ENCODE measurements at places on chromosomes 2 and 18. TPM values are rescaled to one million over a fixed set of nuclear protein-coding genes. Genes with fewer than 3 reads are reported as not detected.

Gene SPHKAP
- not detected for total RNA-seq

GRCh38 chr2:147886136-147886535 lies 41.3 kb downstream of the ACVR2A start:
- H3K4me3 ChIP-seq = no peak overlapping the region
- H3K36me3 ChIP-seq = no peaks in the 10 kb centered on the region
- H3K27me3 ChIP-seq = no peaks in the 10 kb centered on the region
- H3K27ac ChIP-seq = no peak overlapping the region

- H3K4me3 ChIP-seq = no peak overlapping the region
- peaks cover 11% of the 10 kb centered on the region for H3K27me3 ChIP-seq
- no peak overlapping the region for H3K27ac ChIP-seq
Measured at GRCh38 chr18:8778824-8779223, 73.5 kb downstream of the MTCL1 start.

Gene FAM228A
- total RNA-seq = 0.20 TPM

Gene MARCO
- 0.13 TPM for total RNA-seq

GRCh38 chr2:31282634-31283033 lies 48.7 kb downstream of the EHD3 start:
- DNase-seq = no peak
- no peak overlapping the region for H3K27ac ChIP-seq
- H3K36me3 ChIP-seq = no peaks in the 10 kb centered on the region
- no peaks in the 10 kb centered on the region for H3K4me1 ChIP-seq

- H3K4me1 ChIP-seq = peaks cover 7% of the 10 kb centered on the region
- no peak overlapping the region for H3K4me3 ChIP-seq
- no peaks in the 10 kb centered on the region for H3K36me3 ChIP-seq
- H3K27ac ChIP-seq = no peak overlapping the region
- H3K27me3 ChIP-seq = peaks cover 31% of the 10 kb centered on the region
Measured at GRCh38 chr2:86233436-86233835, 34.2 kb downstream of the MRPL35 start.

Gene RGPD4
- total RNA-seq = 0.06 TPM

DNA sequence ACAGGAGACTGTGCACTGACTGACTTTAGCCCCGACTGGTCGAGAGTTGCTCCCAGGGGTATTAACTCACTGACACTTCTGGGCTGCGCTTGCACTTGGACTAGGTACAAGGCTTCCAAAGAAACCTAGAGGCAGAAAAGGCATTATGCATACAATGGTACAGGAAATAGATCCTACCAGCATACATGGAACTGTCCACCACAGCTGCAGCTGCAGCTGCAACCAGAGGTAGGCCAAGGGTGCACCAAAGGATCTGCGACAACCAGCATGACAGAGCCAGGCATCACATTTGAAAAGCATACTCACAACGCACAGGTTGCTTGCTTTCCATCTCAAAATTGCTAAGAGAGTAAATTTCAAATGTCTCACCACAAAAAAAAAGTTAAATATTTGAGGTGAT lies 22.6 kb upstream of the PGAP1 start:
- peaks cover 2% of the 10 kb centered on the region for H3K27me3 ChIP-seq
- H3K36me3 ChIP-seq = no peaks in the 10 kb centered on the region
- no peaks in the 10 kb centered on the region for H3K4me1 ChIP-seq
- H3K4me3 ChIP-seq = no peak overlapping the region

GRCh38 chr18:76522551-76522950 lies 27.5 kb upstream of the ZNF516 start:
- no peaks in the 10 kb centered on the region for H3K27me3 ChIP-seq
- H3K4me1 ChIP-seq = peaks cover 5% of the 10 kb centered on the region
- no peak overlapping the region for H3K27ac ChIP-seq
- no peak for DNase-seq
- H3K36me3 ChIP-seq = no peaks in the 10 kb centered on the region

DNA sequence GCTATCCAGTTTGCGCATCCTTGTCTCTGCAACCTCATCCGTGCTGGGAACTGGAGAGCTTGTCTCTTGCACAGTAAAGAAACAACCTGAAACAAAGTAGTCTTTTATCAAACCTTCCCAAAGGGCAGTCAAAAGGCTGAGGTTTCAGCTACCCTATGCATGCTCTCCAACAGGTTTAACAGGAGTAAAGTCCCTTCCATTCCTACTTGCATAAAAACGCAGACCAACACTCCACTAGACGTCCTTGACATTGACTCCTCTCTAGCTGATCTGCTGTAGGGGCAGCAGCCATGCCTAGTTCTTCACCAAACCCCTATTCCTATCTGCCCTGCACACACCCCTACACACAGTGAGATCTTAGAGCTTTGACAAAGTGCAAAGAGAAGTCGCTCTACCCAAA lies 41.5 kb downstream of the L3MBTL4 start:
- no peaks in the 10 kb centered on the region for H3K27me3 ChIP-seq
- no peak overlapping the region for H3K27ac ChIP-seq
- DNase-seq = no peak
- H3K4me1 ChIP-seq = no peaks in the 10 kb centered on the region
- H3K4me3 ChIP-seq = no peak overlapping the region

Gene RBFA
- 20.9 TPM for total RNA-seq

- peaks cover 23% of the 10 kb centered on the region for H3K4me1 ChIP-seq
- no peak overlapping the region for H3K4me3 ChIP-seq
- H3K27ac ChIP-seq = no peak overlapping the region
- H3K36me3 ChIP-seq = no peaks in the 10 kb centered on the region
Measured at GRCh38 chr2:46236006-46236875, 61.0 kb upstream of the EPAS1 start.

GRCh38 chr2:141946016-141946415 lies 184.8 kb downstream of the LRP1B start:
- H3K4me3 ChIP-seq = no peak overlapping the region
- H3K27me3 ChIP-seq = no peaks in the 10 kb centered on the region
- DNase-seq = no peak
- H3K36me3 ChIP-seq = no peaks in the 10 kb centered on the region

DNA sequence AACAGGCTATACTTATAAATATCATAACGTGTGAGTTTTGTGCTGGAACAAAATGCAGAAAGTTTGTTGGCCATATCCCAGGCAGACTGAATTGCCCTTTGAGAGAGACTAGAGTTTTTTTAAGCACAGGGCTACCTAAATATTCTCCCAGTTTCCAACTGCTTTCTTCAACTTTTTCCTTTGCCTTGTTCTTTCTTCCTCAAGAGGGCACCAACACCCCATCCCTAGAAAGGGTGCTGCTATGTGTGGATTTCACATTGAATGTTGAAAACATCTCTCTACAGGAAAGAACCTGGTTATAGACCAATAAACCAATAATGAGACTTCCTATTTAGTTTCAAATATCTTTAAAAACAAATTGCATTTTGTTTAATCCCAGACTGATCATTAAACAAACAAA lies 87.9 kb downstream of the ICOS start:
- no peak overlapping the region for H3K4me3 ChIP-seq
- peaks cover 8% of the 10 kb centered on the region for H3K4me1 ChIP-seq
- no peaks in the 10 kb centered on the region for H3K36me3 ChIP-seq

- H3K36me3 ChIP-seq = no peaks in the 10 kb centered on the region
- no peaks in the 10 kb centered on the region for H3K4me1 ChIP-seq
- no peak overlapping the region for H3K4me3 ChIP-seq
- H3K27ac ChIP-seq = no peak overlapping the region
- no peaks in the 10 kb centered on the region for H3K27me3 ChIP-seq
Measured at GRCh38 chr18:59988098-59988706, 88.4 kb downstream of the PMAIP1 start.

- H3K27ac ChIP-seq = no peak overlapping the region
- H3K27me3 ChIP-seq = no peaks in the 10 kb centered on the region
Measured at GRCh38 chr2:120794716-120795115, 59.0 kb downstream of the GLI2 start.

DNA sequence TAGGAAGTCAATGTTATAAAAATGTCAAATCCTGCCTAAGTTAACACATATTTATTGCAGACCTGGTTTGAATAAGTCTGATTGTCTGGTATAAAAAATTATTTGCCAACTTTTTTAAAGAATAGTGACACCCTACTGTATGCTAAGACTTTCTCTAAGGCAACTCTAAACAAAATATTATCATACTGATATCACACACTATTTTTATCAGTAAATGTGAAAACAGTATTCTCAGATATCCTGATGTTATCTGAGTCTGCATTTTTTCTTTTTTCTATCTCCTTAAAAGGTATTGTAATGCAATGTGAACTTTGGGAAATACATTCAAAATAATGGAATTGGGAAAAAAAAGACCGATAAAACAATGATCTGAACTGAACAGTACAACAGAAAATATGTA lies 127.1 kb downstream of the DOCK10 start:
- no peak overlapping the region for H3K27ac ChIP-seq
- H3K36me3 ChIP-seq = peaks cover 36% of the 10 kb centered on the region
- no peak overlapping the region for H3K4me3 ChIP-seq
- H3K4me1 ChIP-seq = peaks cover 22% of the 10 kb centered on the region
- no peaks in the 10 kb centered on the region for H3K27me3 ChIP-seq

Gene MYOM1
- 2.2 TPM for total RNA-seq

Data from T-cell (primary cell).